Activated naive CD4-positive, alpha-beta T cell treated with anti-CD3 and anti-CD28 coated beads, Interleukin-2, amount 10 ng/mL, durations not matched to agents 7 days and 5 days (primary cell): ENCODE measurements at places on chromosomes 4 and X.

- DNase-seq: no peak
Observed at GRCh38 chr4:177673985-177674489, 231.8 kb upstream of the AGA start.

DNA sequence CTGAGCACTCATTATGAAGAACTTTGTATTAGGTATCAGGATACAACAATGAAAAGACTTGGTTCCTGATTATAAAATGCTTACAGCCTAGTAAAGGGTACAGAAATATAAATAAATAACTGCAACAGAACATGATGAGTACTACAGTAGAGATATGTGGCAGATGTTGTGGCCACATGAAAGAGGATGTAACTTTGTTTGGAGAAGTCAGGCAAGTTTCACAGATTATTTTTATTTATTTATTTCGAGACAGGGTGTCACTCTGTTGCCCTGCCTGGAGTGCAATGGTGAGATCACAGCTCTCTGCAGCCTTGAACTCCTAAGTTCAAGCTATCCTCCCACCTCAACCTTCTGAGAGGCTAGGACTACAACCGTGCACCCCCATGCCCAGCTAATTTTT lies 15.8 kb upstream of the UBE2K start:
- no peak for DNase-seq

DNA sequence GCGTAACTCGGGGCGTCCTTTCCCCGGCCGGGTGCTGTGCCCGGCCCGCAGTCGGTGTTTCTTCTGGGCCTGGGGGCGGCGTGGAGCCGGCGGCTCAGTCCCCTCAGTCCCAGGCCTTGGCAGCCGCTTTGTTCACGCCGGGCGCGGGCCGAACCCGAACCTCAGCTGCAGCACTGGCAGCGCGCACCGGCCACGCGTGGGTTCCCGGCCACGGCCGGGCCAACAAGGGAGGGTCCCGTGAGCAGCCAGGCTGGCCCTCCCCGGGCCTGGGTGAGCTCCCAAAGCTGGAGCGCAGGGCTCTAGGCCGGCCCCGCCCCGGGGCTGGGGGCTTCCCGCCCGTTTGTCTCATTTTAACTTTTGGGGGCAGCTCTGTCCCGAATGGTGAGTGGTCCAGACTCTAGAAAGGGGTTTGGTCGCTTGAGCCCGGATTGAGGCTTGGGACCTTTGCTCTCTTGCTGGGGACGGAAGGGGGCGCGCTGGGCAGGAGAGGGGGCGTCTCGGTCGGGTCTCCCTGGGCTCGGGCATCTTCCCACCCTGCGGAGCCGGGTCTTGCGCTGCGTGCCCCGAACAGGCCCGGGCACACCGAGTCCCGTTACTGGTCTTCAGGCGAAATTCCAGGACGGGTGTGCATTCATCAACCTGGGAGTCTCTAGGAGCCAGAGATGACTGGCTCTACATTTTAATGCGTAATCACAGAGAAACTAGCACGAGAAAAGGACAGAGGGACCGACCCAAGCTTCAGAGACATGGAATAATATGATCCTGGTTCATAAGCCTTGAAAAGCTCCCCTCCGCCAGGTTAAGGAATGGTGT lies 177.1 kb downstream of the CBR4 start:
- no peak for DNase-seq

DNA sequence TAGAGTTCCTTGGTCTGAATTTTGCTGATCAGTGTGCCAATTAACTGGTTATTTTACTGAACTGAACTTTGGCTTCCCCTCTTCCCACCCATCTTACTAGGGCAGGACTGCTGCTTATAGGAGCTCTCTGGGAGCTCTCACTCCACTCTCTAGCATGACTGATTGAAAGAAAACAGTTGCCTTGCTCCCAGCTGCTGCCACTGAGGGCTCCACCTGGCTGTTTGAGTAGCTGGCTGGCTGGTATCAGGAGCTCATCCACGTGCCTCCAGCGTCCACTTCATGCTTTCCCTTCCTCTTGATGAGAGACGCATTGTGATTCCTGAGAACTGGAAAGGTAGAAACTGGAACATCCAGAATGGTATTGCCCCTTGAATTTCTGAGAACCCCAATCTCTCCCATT lies 73.0 kb upstream of the KLHL13 start:
- DNase-seq: no peak

GRCh38 chr4:41822325-41822724 lies 73.8 kb upstream of the PHOX2B start:
- no peak for DNase-seq

GRCh38 chrX:13397878-13398818 lies 78.3 kb upstream of the ATXN3L start:
- no peak for DNase-seq

DNA sequence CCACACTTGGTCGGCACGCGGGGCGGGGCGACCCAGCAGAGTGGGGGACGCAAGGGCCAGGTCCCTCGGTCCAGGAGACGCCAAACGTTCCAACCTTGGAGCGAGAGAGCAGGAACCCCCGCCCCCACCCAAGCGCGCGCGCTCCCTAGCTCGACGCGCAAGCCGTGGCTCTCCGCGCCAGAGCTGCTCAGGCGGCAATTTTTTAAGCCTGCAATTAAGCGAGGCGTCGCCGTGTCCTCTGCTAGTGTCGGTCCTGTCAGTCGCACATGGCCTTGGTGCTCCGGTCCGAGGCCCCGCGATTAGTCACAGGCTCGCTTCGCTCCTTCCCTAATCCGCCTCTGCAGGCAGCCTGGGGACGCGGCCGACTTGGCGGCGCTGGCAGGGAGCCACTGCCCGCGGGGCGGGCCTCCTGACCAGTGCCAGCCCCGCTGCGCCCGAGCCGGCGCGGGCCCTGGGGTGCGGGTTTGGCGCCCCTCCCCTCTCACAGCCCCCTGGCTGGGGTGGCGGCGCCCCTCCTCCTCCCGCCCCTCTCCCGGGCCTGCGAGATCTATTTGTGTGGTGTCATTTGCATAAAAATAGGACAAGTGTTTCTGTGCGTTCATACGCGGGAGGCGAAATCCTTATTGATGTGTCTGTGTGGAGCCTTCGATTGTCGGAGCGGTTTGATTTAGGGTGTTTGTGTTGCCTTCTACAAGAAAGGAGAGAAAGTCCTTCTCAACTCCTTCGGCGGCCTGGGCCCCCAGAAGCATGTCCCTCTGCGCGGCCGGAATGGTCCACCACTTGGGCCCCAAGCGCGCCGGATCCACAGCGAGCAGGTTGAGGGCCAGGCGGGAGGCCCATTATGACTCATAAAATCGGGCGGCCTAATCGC lies 9.8 kb upstream of the BCOR start:
- peak; percentile 27 for DNase-seq
